Urinary bladder (tissue), 4 donors: ENCODE measurements at places on chromosomes 13 and 19. TPM values are rescaled to one million over a fixed set of nuclear protein-coding genes. Genes with fewer than 3 reads are reported as not detected.

MBD3L3 gene
- not detected for total RNA-seq

FCGBP gene
- total RNA-seq, result 7.7 TPM

SMIM7 gene
- 73.8 TPM for total RNA-seq

ERICH6B gene
- not detected for total RNA-seq

FFAR3 gene
- 0.16 TPM for total RNA-seq

ZNF560 gene
- 0.21 TPM for total RNA-seq

TMC4 gene
- 15.4 TPM for total RNA-seq

PRTN3 gene
- total RNA-seq, result 0.26 TPM

TPP2 gene
- 76.1 TPM for total RNA-seq

CYP2F1 gene
- not detected for total RNA-seq

DPY19L3 gene
- 62.7 TPM for total RNA-seq

NAPA gene
- 33.4 TPM for total RNA-seq

RXFP2 gene
- not detected for total RNA-seq

TNNI3 gene
- total RNA-seq, result not detected

TNPO2 gene
- total RNA-seq, result 35.4 TPM

ATXN8OS gene
- total RNA-seq, result not detected

ZNF587B gene
- 29.1 TPM for total RNA-seq

VSIG10L gene
- total RNA-seq, result 0.74 TPM

ZNF813 gene
- total RNA-seq, result 11.7 TPM

LHFPL6 gene
- 84.3 TPM for total RNA-seq

C19orf38 gene
- total RNA-seq, result 2.6 TPM

SLC25A42 gene
- 7.1 TPM for total RNA-seq

CALR3 gene
- total RNA-seq, result not detected

KBTBD7 gene
- total RNA-seq, result 23.1 TPM

TUBA3C gene
- total RNA-seq, result not detected

PLPPR3 gene
- total RNA-seq, result 2.1 TPM

MVB12A gene
- total RNA-seq, result 25.7 TPM

NKG7 gene
- total RNA-seq, result 1.3 TPM

CABP5 gene
- total RNA-seq, result not detected

TMEM86B gene
- 0.79 TPM for total RNA-seq

SIGLEC7 gene
- total RNA-seq, result 0.85 TPM

STOML3 gene
- not detected for total RNA-seq

CEACAM7 gene
- total RNA-seq, result not detected

DOHH gene
- total RNA-seq, result 2.9 TPM

UPK1A gene
- 89.8 TPM for total RNA-seq

PROSER3 gene
- 6.8 TPM for total RNA-seq

SPACA4 gene
- total RNA-seq, result not detected

ZNF283 gene
- total RNA-seq, result 54.0 TPM

RGS9BP gene
- total RNA-seq, result 1.3 TPM

MAP2K7 gene
- total RNA-seq, result 9.8 TPM

CBY2 gene
- total RNA-seq, result 0.21 TPM

ZNF146 gene
- 145 TPM for total RNA-seq

SBK2 gene
- not detected for total RNA-seq

GJA3 gene
- 0.21 TPM for total RNA-seq

C19orf44 gene
- total RNA-seq, result 4.7 TPM

CBARP gene
- 0.53 TPM for total RNA-seq

SLC7A9 gene
- total RNA-seq, result 0.79 TPM

ZNF112 gene
- total RNA-seq, result 18.7 TPM

PGPEP1 gene
- 13.9 TPM for total RNA-seq

ZNF823 gene
- 35.1 TPM for total RNA-seq

CEACAM20 gene
- total RNA-seq, result not detected

ALG5 gene
- 43.4 TPM for total RNA-seq
